Coronary artery (tissue), 2 donors: ENCODE measurements at places on chromosomes 5 and 9.

- no peak for DNase-seq
Measured at GRCh38 chr9:35790385-35791296, 750 bp upstream of the NPR2 start.

DNA sequence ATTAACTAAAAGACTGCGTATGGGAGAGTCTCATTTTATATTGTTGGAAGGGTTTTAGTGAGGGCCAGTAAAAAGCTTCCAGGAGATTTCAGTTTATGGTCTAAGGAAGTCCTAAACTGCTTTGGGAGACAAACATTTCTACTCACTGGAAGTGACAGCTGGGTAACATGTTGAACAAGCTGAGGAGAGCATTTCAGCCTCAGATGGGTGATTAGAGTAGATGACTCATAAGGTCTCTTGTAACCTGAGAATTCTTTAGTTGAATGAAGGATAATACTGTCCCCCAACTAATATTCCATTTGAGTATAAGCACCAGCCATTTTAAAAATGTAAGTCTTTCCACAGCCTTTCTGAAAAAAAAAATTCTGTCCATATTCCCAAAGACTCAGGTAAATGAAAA lies 218.0 kb upstream of the C9orf72 start:
- no peak for DNase-seq

GRCh38 chr9:128276574-128277270 lies 646 bp downstream of the SWI5 start:
- peak; percentile 79 for DNase-seq

- DNase-seq: no peak
Measured at GRCh38 chr5:164500856-164501255, 995.4 kb downstream of the MAT2B start.

GRCh38 chr5:173703466-173703865 lies 87.0 kb upstream of the BOD1 start:
- no peak for DNase-seq

- no peak for DNase-seq
Measured at GRCh38 chr9:37967014-37967760, 63.3 kb upstream of the SLC25A51 start.

GRCh38 chr5:39426051-39426745 lies 1.4 kb upstream of the DAB2 start:
- no peak for DNase-seq

- no peak for DNase-seq
Measured at GRCh38 chr5:33968211-33969005, 16.1 kb downstream of the SLC45A2 start.

DNA sequence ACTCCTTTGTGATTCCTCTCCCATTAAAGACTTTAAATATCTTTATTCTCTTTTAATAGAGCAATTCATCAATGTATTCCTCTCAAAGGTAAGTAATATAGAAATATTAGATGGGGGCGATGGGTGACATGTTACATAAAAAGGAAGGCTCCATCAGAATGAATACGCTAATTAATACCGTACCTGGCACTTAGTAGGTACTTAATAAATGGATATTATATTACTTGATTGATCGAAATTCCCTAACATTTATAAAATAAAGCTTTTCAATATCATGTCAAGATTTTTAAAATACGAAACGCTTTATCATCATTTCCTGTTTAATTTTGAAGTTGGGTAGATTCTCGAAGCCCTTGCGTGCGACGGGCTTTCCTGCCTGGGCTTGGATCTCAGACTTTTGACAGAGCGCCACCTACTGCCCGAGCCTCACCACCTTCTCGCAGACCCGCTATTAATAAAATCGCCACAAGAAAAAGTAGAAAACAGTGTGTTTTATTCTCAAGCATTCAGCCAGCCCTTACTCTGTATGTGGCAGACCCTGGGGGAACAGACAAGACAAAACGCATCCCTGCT lies 99.4 kb downstream of the C5orf15 start:
- DNase-seq: no peak

DNA sequence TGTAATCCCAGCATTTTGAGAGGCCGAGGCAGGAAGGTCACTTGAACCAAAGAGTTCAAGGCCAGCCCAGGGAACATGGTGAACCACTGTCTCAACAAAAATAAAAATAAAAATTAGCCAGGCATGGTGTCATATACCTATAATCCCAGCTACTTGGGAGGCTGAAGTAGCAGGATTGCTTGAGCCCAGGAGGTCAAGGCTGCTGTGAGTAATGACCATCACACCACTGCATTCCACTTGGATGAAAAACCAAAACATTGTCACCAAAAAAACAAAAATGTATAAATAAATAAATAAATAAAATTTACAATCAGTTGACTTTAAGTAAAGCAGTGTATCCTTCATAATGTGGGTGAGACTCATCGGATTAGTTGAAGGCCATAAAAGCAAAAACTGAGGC lies 541.4 kb downstream of the CSNK1G3 start:
- DNase-seq: no peak

DNA sequence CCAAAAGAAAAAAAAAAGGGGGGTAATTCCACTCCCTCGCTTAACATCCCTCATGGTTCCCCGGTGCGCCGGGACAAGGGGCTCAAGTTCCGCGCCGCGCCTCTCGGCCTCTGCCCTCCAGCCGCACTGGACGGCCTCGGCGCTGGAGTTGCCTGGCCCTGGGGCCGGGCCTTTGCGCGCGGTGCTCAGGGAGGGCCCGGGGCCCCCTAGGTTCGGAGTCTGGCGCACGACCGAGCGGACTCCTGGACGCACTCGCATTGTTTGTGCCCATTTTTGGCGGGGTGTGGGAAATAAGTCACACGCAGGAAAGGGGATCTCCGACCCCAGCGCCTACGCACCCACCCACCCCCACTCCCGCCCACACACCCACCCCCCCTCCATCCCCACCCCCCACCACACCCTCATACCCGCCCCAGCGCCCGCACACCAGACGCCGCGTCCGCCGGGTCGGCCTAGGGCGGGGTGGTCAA lies 381 bp downstream of the MED22 start:
- DNase-seq: no peak

DNA sequence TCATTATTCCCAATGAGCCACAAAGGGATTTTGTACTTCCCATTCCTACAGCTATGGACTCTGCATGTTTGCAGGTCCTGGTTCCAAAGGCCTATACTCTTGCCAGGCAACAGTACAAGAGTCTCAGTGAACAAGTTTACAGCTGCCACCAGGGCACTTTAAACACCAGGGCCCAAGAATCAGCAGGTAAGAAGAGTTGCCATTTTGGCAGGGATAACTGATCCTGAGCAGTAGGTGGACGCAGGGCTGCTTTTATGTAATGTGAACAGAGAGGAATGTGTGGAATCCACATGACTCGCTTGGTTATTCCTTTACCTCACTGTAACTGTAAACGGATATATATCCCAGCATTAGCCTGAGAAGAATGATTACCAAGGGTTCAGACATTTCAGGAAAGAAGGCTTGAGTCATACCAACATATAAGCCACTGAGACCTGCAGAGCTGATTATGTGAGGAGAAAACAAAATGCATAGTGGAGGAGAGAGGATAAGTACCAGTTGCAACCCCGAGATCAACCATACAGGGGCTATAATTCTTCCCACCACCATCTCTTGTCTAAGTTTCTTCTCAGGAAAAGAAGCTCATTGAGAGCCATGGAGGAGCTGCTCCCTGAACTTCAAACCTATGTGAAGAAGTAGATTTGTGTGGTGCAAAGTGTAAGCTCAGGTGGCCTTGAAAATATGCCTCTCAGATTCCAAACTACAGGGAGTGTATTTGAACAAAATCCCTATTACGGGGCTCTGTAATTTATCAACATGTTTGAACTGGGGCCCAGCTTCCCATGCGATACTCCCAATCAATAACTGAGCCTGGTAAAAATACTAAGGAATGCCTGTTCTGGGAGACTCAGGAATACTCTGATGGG lies 24.6 kb downstream of the RAPGEF6 start:
- no peak for DNase-seq
